ENCODE measurements at places on chromosomes 3 and 15. TPM values are rescaled to one million over a fixed set of nuclear protein-coding genes. Genes with fewer than 3 reads are reported as not detected.

- DNase-seq: no peak
These were observed 310.0 kb downstream of the SHQ1 start for GRCh38 chr3:72538070-72538745.

- no peak for DNase-seq
These were observed 12.1 kb downstream of the FEZF2 start for GRCh38 chr3:62361261-62361660.

- DNase-seq: peak; percentile 12
These were observed 292 bp downstream of the USP4 start for GRCh38 chr3:49339581-49339940.

GRCh38 chr15:60576044-60576443 lies 97.1 kb upstream of the ICE2 start:
- no peak for DNase-seq

DNA sequence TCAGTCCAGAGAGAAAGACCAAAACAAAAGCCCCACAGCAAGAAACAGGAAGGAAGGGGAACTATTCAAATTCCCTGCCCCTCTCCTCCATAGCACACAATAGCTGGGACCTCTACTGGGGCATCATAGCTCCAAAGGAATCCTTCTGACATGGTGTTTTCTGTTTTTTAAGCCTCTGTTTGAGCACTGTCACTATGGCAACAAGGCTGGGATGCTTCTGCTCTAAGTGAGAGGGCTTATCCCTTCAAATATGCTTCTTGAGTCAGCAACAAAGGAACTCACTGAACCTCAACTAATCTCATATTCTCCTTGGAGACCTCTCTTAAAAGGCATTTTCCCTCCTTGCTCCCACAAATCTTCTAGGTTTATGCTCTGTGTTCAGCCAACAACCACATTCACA lies 40.5 kb downstream of the MYLK start:
- DNase-seq: no peak

GRCh38 chr3:177381070-177381469 lies 183.8 kb upstream of the TBL1XR1 start:
- no peak for DNase-seq

DNA sequence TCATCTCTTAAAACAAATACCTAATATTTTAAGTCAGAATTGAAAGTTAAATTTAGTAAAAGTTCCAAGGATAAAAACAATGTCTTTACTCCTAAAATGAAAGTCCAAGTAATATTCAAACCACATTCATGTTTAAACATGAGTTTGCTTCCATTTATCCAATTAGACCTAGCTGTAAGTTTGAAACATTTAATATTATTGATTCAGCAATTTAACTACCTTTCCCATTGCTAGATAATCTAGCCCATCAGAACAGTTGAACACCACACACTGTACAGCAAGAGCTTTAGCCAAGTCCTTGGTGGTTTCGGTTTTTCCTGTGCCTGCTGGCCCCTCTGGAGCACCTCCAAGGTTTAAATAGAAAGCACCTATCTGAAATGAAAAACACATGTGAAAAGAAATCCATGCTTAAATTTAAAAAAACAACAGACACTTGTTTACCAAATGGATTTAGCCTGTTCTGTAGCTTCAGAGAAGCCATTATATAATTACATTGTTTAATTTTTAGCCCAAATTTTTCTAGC lies 97.8 kb downstream of the DNAH12 start:
- peak; percentile 10 for DNase-seq

- peak; percentile 89 for DNase-seq
These were observed 105.5 kb downstream of the IQSEC1 start for GRCh38 chr3:12967606-12968351.

- DNase-seq: no peak
These were observed 30.5 kb upstream of the CLDN16 start for GRCh38 chr3:190357468-190357867.

- no peak for DNase-seq
These were observed 54.0 kb downstream of the WNT7A start for GRCh38 chr3:13825821-13826220.

DNA sequence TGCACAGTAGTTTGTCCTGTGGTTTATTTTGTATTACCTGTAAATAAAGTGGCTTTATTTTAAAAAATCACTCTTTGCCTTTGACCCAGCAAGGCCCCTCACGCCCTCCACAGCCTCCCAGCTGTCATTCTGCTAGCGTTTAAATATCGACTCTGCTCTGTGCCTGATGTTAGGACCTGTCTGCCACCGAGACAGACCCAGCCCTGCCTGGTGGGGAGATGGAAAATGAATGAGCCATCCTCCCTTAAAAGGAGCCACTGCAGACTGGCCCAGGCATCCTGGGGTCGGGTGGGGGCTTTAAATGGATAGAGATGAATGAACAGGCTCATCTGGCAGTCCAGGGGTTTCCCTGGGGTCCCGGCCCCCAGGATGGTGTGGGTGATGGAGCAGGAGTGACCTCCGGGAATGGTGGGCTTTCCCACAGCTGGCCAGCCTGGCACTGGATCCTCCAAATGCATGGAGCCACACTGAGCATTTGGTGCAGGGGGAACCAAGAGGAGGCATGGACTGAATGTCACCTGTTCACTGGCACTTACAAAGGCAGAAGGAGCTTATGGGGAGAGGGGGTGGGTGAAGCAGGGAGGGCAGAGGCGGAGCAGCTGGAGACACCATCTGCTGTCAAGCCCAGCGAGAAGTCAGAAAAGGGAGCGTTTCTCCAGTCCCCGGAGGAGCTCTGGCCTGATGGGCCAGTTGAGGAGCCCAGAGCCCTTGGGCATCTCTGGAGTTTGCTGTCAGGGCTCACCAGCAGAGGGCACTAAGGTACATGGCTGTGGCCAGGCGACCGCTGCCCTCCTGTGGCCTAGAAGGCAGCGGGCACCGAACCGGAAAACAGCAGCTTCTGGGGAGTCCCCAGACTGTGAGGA lies 11.9 kb downstream of the GRM2 start:
- DNase-seq: peak; percentile 75

GRCh38 chr3:188220097-188220788 lies 66.3 kb downstream of the LPP start:
- no peak for DNase-seq

DNA sequence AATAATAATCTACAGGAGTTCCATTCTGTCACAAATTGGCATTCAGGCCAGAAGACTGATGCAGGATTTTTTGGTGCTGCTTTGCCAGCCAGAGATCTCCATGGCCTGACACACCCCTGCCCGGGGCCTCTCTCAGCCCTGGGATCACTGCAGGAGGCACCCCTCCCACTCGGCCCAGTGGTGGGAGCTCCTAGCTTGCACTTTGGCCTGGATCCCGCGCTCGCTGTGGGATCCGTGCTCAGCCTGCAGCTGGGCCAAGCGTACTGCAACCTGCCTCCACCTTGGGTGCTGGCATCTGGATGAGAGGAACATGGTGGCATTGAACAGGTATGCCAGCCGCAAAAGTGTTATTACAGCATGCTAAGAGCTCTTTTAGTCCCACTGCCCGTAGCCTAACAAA lies 656.7 kb upstream of the CCDC54 start:
- no peak for DNase-seq

DNA sequence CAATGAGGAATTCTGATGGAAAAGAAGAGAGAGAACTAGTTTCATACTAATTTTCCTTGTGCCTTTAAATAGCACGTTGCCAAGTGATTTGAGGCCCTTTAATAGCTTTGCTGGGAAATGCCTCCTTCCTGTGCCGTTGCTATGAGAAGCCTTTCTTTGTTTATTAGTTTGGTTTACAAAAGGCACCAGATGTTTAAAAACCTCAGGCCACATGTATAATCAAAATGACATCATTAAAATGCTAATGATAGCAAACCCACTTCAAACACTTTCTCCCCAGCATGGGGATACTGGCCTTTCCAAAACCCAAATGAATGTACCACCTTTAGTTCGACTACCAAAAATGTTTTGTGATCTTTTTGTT lies 50.0 kb upstream of the TBC1D23 start:
- peak; percentile 58 for DNase-seq

DNA sequence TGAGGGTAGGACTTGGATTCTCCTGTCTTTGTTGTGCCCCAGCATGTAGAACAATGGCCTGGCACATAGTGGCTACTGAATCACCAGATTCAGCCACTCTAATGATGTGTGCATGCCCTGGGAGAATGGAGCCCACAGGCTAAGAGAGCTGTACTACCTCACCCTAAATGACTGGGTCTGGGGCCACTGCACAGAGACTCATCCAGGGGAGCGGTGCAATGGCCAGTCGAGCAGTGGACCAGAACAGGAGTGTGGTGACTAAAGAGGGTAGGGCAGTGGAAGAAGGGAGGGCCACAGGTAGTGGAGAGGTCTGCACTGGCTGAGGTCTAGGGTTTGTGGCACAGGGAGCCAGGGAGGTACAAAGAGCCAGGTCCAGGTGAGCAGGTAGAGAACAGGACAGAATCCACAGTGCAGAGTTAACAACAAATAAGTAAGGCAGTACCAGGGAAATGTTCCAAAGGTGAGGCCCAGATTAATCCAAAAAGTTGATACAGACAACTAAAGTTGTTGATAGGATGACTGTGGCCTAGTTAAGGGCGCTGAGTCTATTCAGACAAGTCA lies 142.7 kb upstream of the ATP11B start:
- no peak for DNase-seq

- no peak for DNase-seq
These were observed 13.7 kb upstream of the HEG1 start for GRCh38 chr3:125069452-125069851.

DNA sequence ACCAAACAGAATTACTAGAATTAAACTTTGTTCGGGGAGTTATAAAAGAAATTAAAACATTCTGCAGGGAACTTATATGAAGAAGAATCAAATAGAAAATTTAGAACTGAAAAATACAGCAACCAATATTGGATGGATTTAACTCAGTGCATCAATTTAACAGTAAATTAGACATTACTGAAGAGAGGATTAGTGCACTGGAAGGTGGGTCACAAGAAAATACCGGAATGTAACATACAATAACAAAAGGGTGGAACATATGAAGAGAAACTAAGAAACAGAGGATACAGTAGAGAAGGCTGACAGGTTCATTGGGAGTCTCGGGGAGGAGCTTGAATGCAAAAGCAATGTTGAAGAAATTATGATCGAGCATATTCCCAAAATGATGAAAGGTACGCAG lies 56.3 kb downstream of the CDIN1 start:
- no peak for DNase-seq

GRCh38 chr15:52680041-52680391 lies 828 bp upstream of the ATOSA start:
- DNase-seq: peak; percentile 27

DNA sequence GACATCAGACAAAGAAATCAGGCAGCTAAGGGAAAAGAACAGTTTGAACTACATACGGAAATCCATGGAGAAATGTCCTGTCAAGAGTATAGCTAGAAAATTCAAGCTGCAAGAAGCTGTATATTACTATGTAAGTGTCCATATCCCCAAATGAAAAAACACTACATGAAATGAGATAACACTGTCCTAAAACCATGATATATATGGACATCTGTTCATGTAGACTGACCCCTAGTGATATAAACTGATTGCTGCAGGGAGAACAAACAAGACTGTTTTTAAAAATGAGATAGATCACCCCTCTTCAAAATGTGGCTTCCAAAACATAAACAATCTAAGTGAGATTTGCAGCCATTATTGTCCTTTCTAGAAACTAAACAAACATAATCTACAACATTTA lies 985.6 kb downstream of the EPHA3 start:
- DNase-seq: no peak

Gene BCHE
- 3.0 TPM for polyA plus RNA-seq

Gene FYCO1
- 6.5 TPM for polyA plus RNA-seq

Gene RTP3
- not detected for polyA plus RNA-seq

Gene NEK10
- 0.79 TPM for polyA plus RNA-seq

Gene LNP1
- polyA plus RNA-seq: 1.8 TPM

Gene GOLGA6L10
- polyA plus RNA-seq: 5.7 TPM

Gene THSD4
- polyA plus RNA-seq: 3.6 TPM

Gene MGLL
- 47.2 TPM for polyA plus RNA-seq

Gene MED12L
- 0.16 TPM for polyA plus RNA-seq
